RKO (cell line): ENCODE measurements at places on chromosomes 6 and 20.
A peak's percentile ranks its signal among the peaks of the same experiment; 100 is the strongest.

GRCh38 chr20:10856237-10857015 is 182.6 kb upstream of the JAG1 start:
- no peak for DNase-seq

DNA sequence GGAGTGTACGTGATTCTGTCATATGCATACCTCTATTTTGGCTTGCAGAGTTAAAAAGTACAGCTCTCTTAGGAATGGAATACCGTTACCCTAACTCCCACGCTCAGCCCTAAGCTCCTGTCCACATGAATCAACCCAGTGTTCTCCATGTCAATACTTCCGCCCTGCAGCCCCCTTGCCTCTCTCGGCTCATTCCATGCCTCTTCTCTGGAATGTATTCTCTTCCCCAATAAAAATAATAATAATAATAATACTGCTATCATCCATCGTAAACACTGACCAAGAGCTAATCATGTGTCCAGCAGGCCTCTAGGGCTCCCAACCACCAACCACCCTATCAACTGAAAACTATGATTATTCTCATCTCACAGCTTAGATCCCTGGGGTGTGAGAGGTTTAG is 100.6 kb downstream of the PREX1 start:
- DNase-seq, result no peak

GRCh38 chr6:16683641-16684194 is 77.5 kb downstream of the ATXN1 start:
- no peak for DNase-seq

- peak; percentile 65 for DNase-seq
These were observed 48.8 kb downstream of the FLRT3 start for GRCh38 chr20:14288341-14289330.

- peak; percentile 63 for DNase-seq
These were observed 868 bp downstream of the NCOA3 start for GRCh38 chr20:47502271-47503239.

DNA sequence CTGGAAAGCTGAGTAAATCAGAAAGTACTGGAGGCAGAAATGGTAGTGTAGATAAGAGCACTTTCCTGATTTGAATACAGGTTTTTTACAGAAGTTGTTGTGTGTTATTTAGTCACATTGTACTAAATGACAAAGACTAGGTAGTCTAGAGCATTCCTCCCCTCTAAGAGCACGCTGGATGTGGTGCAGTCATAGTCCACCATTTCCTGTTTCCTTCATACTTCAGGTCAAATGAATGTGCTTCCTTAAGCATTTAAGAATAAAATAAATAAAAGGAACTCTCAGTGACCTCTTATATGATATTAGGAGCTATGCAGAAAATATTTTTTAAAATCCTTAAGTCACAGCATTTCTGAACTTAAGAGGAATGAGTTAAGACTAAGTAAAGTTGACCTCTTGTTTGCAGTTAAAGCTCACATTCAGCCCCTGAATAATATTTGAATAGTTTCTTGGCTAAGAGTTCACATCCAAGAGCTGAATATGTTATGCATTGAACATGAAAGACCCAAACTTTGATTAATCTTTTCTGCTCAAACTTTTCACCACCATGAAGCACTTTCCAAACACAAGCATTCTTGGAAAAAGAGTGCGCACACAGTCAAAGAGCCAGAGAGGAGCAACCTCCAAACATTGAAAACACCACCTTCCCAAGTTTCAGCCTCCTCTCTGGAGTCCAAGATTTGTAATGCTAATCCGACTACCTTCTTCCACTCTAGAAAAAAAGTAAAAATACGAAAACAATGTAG is 53.4 kb upstream of the TMEM30A start:
- no peak for DNase-seq

- DNase-seq, result no peak
These were observed 51.5 kb downstream of the PLCB1 start for GRCh38 chr20:8183526-8183925.

DNA sequence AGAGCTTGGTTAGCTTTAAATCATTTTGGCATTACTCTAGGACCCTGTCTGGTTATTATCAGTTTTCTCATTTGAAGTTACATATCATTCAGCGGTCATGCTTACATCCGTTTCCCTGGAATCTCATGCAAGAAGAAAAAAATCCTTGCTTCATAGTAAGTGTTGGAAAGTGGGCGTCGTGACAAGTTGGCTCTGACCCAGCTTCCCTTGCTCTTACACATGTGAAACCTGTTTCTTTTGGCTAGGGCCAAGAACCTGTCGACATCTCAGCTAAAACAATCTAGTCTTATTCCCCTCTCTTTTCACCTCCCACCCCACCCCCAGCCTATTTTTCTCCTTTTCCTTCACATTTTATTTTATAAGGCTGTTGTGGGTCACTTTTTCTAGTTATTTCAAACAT is 45.5 kb downstream of the ANKS1A start:
- DNase-seq, result no peak

DNA sequence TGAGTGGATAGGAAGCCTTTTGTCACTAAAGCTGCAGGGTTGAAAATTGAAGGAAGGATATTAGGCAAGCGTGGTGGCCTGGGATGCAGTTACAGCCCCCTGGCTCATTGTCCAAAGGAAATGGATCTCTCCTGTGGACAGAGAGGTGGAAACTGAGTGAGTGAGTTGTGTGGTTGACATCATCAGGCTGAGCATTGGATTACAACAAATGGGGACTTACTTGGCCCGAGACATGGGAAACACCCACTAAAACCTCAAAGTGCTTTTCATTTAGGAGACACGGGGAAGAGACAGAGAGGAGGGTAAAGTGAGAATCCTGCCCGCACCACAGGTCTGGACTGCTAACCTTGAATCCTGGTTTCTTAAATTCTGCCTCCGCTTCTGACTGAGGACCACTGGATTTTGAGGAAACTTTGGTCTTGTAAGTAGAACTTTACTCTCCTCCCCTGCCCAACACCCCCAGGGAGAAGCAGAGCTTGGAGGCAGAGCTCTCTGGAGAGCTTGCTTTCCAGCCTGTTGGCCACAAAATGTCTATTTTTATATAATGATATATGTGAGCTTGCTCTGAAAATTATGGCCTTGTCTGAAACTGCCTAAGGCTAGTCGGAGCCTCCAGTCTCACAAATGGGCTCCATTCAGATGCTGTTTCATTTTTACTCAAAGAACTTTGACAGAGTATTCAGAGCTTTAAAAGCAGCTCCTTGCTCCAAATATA is at the start of gene PKIG:
Gene PKIG, plus strand, starts transcription at position 269 of the 715 bp plus-strand sequence. CDS start 31,978 bp downstream, outside the sequence.
- no peak for DNase-seq

GRCh38 chr6:3808199-3808598 is 41.0 kb upstream of the FAM50B start:
- DNase-seq, result no peak

DNA sequence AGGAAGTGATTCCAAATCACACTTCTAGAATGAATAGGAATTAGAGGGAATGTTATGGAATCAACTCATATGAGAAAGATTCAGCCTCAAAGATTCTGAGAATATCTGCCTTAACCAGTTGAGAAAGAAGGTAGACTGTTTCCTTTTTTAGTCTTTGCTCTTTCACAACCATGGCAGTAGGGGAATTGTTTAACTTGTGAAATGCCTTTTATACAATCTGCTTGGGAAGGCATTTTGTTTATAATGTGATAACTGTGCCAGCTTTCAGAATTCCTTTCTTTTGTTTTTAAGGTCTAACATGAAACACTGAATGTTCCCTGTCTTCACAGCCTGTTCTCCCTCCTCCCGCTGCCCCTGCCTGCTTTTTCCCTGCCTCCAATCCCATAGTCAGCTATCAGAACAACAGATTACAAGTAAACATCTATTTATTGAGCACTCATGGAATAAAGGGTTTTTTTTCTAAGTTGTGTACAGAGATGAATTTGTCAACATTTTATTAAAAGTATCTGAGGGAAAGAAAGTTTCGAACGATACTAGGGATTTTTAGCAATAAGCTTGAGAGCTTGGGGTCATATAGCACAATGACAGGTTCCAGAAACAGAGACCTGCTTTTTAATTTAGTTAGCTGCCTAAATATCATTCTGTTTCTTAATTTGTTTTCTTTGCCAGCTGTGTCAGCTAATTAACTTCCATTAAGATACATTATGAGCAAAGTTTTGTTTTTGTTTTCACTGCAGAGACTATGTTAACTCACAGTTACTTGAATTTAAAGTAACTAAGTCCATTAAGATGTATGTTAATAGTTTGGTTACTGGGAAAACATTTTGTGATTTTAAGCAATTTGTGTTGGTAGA is 28.3 kb upstream of the FBXO30 start:
- DNase-seq, result no peak

DNA sequence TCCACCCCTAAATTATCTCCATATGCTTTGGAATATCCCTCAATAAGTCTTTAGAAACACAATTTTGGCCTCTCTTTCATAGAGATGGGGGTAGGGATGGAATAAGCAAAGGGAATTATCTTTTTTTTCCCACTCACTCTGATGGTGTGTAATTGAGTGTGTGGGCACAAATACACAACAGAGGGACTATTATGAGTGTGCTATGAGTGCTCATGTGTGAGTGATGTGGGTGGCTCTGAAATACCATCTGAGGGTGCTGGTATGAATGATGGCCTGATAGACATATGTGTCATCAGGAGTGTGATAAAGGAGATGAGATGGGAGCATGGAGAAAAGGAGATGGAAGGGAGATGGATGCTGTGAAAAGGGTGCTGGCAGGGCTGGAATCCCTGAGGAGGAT is 35.6 kb downstream of the GSS start:
- no peak for DNase-seq

- no peak for DNase-seq
These were observed 50.6 kb downstream of the TRAF3IP2 start for GRCh38 chr6:111555036-111555435.

- peak; percentile 16 for DNase-seq
These were observed 21.9 kb downstream of the UST start for GRCh38 chr6:148768646-148769270.

DNA sequence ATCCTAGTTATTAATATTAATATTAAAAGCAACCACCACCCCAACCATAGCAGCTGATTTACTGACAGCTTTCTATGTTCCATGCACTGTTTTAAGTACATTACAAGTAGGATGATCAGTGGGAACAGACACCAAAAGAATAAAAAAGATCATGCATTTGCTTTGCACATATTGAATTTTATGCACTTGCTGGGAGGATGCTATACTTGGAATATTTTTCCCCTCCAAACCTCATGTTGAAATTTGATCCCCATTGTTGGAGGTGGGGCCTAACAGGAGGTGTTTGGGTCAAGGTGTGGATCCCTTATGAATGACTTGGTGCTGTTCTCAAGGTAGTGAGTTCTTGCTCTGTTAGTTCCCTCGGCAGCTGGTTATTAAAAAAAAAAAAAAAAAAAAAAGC is 178.9 kb upstream of the MYLIP start:
- DNase-seq, result no peak

DNA sequence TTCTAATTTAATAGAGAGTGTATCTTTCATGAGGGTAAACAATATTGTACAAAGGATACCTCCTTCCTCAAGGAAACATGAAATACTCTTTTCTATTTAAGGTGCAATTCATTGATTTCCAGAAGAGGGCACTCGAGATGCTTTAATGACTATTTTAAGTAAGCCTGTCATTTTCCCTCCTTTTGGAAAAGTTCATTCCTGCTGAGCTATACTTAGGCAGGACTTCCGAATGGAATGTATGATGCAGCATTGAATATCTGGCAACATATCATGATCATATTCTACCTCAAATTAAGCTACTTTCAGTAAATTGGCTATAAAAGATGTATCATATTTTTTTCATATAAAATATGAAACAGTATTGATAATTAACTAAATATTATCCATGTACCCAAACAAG is 5.0 kb downstream of the DST start:
- peak; percentile 84 for DNase-seq

DNA sequence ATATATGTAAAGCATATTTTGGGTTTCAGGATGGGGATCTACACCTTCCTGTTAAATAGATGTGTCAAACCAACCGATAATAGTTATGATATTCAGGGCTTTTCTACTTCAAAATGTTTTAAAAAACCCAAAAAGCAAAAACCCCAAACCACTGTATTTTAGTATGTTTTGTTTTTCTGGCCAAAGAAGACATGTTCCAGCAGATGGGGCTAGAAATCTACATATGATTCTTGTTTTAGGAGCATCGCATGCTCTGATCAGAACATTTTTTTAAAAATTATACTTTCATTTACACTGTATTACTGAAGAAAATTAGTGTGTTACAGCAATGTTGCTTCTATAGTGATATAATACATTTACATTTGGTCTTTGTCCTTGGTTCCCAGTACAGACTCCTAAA is 11.0 kb downstream of the RMND1 start:
- no peak for DNase-seq

DNA sequence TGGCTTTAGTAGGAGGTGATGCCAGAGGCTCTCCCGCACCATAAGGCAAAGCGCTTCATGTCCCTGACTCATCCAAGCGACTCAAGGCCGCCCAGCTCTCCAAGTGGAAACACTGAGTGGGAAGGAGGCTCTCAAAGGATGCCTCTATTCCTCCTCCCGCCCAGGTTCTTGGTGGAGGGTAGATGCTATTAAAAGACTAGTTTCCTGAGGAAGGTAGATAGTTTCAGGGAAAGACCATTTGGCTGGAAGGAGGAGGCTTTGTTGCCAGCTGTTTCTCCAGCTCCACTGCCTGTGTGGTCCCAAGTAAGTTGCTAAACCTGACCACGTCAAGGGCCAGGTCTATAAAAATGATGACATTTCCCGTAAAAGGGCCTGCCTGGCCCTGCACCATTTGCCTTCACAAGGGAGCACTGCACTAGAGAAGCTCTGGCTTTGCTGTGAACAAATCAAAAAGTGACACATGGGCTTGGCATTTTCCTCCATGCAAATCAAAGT is 48.2 kb downstream of the GMDS start:
- DNase-seq, result peak; percentile 72

DNA sequence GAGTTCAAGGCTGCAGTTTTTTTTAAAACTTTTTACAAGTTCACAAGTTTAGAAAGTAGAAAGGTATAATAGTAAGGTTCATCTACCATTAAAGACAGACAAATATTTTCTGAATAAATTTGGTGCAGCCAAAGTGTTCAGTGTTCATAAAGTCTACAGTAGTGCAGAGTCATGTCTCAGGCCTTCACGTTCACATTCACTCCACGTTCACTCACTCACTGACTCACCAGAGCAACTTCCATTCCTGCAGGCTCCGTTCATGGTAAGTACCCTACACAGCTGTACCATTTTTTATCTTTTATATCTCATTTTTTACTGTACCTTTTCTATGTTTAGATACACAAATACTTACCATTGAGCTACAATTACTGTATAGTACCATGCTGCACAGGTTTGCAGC is 67.6 kb downstream of the B4GALT5 start:
- peak; percentile 51 for DNase-seq

GRCh38 chr6:16503970-16504415 is 257.3 kb downstream of the ATXN1 start:
- DNase-seq, result no peak

DNA sequence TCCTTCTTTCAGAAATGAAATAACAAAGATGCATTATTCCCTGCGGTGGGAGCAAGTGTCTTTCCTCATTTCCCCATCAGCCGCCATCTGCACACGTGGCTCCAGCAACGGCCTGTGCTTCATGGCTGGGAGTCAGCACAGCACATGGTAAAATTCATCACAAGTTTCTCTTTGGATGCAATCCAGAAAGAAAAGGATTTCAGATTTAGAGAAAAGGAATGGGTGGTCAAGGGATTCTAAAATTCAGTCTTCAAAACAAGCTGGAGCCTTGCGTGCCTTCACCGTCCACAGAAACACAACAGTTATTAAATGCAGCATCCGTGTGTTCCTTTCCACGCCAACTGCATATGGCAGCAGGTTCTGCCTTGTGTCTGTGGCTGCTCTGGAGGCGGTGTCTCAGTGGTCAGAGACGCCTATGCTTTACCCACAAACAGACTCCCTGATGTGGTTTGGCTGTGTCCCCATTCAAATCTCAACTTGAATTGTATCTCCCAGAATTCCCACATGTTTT is 107.6 kb downstream of the THBS2 start:
- DNase-seq, result no peak
